ENCODE measurements at places on chromosomes 13 and 19. TPM values are rescaled to one million over a fixed set of nuclear protein-coding genes. Genes with fewer than 3 reads are reported as not detected.

The FFAR3 gene
- not detected for total RNA-seq

The ZNF442 gene
- total RNA-seq = not detected

The RASIP1 gene
- 0.19 TPM for total RNA-seq

The TMIGD2 gene
- not detected for total RNA-seq

The ERICH4 gene
- total RNA-seq = not detected

The STARD13 gene
- total RNA-seq = 3.7 TPM

The NTN5 gene
- 0.15 TPM for total RNA-seq

All from A549 treated with DMSO at 1 μM for 4 hours (cell line).